ENCODE measurements at places on chromosomes 1 and 21.

GRCh38 chr1:91091812-91092211, 70.0 kb upstream of the ZNF644 start:
- DNase-seq, result no peak

GRCh38 chr21:41611966-41612606, 104.1 kb upstream of the TMPRSS2 start:
- DNase-seq, result no peak

DNA sequence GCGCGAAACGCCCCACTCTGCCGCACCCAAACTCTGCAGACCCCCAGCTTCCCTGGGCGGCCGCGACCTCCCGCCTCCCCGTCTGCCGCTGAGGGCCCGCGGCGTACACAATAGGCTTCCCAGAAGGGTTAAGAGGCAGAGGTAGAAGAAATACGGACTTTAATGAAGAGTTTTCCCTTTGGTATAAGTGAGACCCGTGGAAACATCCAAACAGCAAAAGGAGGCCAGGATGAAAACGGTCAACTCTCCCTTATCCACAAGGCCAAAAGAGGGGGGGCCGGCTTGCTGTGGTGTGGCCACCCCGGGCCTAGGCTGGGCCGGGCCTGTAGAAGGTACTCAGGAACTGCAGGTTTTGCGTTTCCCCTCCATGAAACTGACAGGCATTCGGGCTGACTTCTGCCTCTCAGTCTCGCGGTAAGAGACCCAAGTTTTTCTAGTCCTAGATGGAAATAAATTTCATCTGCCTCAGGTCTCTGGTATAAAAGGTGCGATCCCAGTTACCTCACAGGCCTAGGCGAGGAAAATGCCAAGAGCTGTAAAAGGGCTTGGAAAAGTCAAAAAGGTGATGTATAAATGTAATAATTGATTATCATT, 671 bp upstream of the PYGO2 start:
- DNase-seq, result no peak

GRCh38 chr1:38246955-38247952, 200.7 kb upstream of the POU3F1 start:
- DNase-seq, result no peak

DNA sequence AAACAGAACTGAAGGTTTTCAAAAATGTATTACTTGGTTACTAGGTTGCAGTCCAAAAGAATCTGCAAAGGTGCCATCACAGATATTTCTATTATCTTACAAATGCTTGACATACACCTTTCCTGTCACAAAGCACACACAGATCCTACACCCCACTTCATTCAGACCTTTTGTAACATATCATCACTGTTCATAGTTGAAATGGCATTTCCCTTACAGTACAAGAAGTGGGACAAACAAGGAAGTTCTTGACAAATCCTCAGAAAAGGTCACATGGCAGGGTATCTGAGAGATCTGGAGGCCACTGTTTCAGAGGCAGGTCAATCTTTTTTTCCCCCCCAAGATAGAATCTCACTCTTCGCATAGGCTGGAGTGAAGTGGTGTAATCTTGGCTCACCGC, 21.3 kb downstream of the TOR1AIP2 start:
- DNase-seq, result no peak

GRCh38 chr1:43275826-43276620, 6.2 kb downstream of the TMEM125 start:
- DNase-seq, result no peak

- DNase-seq, result no peak
Measured at GRCh38 chr1:54764922-54765561, 719 bp upstream of the PARS2 start.

DNA sequence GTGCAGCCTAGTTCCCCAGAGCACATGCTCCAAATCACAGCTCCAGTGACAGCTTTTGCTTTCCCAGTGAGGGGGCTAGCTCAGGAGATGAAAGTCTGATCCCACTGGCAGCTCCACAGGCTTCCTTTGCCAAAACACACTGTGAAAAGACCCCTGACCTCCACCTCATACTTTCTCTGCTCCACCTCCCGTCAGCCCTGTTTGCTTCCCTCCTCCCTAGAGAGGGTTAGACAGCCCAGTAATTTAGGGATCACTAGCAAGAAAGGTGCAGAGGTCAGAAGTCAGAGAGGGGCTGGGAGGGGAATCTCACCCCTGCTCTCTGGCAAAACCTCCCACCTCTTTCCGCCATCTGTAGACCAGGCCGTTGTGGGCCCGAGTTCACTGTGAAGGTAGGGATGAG, 62.8 kb downstream of the PLXNA2 start:
- DNase-seq, result no peak

- no peak for DNase-seq
Measured at GRCh38 chr1:63173161-63173560, 149.2 kb upstream of the FOXD3 start.

DNA sequence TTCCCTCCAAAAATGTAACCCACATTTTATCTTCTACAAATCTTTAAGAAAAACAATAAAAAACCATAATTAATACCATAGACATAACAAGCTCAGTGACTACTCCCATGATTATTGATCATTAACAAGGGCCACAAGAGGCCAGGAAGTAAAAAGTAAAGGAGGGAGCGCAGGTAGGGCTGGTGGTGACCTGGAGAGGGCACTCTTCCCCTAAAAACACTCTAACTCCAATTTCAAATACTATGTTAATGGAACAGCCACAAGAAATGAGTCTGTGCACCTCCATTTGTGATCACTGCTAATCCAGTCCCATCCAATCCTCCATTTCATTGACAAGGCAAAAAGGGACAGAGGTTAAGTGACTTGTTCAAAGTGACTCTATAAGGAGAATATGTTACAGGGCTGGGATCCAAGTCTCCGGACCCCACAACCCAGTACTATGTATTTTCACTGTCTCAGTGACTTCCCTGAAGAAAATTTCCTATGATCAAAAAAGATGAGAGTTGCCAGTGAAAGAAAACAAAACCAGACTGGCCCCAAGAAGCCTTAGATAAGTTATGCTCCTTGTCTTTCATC, 41.2 kb upstream of the CFAP298 start:
- DNase-seq, result no peak

DNA sequence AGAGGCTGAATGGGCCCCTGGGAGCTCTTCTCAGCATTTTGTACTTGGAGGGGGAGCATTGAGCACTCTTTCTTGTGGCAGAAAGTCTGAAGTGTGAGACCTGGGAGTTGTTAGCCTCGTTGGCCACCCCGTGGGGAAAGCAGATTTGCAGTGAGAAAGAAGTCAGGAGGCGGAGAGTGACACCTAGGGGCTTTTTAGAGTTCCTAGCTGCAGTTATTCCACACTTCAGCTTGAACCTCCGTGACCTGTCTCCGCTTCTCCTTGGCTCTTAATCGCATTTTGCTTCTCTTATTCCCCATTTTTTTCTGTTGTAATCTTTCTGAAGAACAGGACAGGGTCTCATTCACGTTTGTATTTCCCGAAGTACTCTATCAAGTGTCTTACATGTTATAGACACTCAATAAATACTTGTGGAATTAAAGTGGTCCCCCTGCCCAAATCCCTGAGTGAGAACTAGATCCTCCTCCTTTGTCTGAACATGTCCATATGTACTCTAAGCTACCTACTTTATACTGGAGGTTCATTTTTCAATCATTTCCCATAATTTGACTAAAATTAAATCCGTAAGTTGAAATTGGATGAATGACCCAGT, 14.5 kb upstream of the C1orf141 start:
- DNase-seq, result peak; percentile 30

All from stimulated activated CD8-positive, alpha-beta memory T cell treated with anti-CD3 and anti-CD28 coated beads, Interleukin-12 subunit alpha, Interleukin-12 subunit beta, amount 100 ng/mL, for 1 hour (primary cell).